CD4-positive, alpha-beta T cell treated with Interleukin-10 for 1 hour (primary cell): ENCODE measurements at places on chromosomes 16 and 17.

DNA sequence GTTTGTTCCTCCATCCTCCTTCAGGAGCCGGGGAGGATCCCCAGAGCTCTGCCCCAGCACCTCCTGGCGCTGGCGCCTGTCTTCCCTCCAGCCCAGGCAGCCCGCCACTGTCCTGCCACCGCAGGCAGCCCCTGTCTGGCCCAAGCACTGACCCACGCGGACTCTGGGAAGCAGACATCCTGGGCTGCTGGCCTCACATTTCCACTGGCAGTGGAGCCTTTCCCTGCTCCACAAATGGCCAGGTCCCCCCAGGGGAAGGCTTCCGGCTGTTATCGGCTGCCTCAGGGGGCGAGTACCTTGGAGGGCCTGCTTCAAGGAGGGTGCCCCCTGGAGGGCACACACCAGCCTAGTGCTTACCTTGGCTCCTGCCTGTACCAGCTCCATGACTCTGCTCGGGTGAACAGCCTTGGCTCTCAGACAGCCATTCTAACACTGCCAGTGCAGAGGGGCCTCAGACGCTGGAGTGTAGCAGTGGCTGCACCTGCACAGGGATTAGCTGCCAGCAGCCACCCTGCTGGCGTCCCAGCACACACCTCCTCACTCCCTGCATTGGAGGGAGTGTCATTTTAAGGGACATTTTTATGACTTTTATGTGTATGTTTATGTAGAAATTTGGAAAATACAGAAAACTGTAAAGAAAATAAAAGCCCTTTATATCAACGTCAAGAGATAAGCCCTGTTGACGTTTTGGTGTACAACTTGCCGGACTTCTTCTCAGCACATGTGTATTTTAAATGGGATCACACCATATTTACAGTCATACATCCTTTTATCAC, 21.0 kb downstream of the ACE start:
- DNase-seq = no peak

DNA sequence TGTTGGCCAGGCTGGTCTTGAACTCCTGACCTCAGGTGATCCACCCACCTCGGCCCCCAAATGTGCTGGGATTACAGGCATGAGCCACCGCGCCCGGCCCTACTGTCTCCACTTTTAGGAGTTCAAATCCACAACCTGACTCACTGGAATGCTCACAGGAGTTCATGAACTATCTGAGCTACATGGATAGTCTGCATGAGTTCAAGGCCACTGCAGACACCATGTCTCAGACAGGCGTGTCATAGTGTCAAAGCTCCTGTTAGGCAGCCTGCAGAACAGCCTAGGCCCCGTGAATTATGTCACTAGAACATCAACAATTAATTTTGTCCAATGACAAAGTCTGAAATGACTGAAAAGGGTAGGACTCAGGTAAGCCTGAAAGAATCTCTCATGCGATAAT, 38.3 kb upstream of the NDRG4 start:
- no peak for DNase-seq

DNA sequence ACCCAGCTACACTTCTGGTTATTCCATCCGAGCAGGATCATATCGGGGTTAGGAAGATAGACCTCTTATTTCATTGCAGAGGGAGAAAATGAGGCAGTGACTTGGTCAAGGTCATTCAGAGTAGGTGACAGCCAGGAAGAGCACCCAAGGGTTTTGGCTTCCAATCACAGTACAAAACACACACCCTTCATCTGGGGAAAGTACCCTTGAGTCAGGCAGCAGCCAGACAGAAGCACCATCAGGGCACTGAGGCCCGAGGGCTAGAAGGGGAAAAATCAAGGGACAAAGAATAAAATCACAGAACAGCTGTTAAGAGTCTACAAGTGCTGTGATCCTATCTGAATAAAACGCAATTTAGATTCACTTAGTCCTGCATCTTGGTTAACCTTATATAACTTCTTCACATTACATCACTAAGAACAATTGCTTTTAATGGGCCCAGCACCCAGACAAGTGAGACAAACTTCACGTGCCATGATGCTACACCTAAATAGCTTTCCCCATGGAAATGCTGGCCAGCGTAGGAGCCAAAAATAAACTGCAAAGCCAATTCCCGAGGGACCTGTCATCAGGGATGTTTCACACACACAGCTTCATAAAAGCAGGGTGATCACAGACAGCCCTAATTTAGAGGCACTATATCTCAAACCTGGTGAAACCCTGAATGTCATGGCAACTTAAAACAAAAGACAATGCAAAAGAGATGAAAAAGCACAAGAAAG, 4.9 kb downstream of the UBE2O start:
- DNase-seq = no peak

DNA sequence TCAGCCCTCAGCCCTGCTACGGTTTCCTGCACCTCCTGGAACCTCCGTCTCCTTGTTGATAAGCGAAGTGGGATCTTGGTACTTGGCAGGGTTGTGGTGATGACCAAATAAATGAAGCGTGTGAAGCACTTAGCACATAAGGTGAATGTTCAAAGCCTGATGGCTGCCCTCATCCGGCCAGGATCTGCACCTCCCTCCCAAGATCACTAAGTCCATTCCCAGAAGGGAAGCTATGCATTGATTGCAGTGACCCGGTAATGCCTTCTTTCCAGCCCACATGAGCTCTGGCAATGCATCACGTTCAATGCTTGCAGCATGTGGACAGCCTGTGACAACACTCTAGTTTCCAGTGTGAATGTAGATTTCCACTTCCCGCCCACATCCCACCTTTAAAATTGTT, 24.9 kb upstream of the RHOT1 start:
- DNase-seq = no peak

DNA sequence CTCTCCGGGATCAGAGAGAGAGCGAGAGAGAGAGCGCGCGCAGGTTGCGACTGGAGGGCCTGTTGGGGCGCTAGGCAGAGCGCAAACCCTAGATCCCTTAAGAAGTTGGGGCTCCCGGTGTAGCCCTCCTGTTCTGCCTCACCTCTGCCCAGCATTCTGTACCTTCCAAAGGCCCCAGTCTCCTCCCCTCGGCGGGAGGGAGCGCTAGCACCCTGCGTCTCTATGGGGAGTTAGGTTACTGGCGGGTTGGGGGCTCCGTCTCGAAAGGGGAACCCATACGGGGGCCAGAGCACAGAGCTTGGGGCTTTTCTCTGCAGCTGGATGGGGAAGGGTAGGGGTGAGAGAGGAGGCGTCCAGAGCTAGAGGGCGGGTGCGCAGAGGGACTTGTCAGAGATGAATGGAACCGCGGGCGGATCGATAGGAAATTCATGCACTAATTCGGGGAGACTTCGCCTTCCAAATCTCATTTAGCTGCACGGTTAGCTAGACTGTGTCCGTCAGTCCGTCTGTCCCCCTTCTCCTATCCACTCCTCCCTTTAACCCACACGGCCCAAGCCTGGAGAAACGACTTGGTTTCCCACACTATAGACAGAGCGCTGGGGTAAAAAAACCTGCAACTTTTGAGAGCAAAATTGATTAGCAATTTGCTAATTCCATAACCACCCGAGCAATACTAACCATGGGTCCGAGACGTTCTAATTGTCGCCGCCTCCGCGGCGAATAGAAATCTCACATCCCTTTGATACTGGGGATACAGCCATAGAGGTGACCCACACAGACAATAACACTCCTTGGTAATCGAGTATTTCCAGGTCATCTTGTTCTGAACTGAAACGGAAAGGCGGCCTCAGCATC, 693 bp upstream of the HOXB4 start:
- DNase-seq = no peak

DNA sequence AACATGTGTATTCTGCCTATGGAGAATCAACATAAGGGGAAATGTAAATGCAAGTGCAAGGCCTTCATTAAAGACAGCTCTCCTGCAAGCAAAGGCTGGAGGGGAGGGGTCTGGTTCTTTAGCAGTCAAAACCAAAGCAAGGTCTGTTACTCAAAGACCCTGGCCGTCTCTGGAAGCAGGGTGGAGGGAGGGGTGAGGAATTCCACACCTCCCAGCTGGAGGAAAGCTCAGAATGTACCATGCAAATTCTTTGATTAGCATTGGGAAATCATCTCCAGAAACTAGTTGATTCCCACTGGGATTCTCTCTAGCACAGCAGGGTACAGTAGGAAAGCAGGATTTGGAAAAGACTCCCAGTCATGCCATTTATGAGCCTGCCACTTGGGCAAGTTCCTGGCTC, 77.3 kb upstream of the ASIC2 start:
- no peak for DNase-seq

DNA sequence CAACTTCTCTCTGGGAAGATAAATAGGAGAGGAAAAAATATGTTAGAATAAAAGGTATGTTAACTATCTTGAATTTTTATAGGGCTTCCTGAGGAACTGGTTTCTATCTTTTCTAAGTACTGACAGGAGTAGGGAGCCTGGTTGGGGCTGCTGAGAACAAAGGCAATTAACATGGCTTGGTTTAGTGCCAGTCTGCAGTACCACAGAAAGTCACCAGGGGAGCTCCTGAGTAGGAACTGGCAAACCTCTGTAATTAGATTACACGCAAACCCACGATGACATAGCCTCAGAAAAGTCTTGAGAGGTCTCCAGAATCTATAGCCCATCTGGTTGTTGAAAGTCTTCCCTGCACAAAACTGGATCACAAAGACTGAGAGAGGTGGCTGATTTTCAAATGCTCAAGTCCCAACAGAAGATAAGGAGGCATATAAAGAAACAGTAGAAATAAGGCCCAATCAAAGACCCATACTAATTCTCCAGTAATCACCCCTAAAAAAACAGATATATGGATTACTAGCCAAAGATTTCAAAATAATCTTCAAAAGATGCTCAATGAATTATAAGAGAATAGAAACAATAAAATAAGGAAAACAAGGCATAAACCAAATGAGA, 11.7 kb upstream of the CNTNAP4 start:
- no peak for DNase-seq

GRCh38 chr17:81101614-81102306, 63.5 kb upstream of the PVALEF start:
- peak; percentile 91 for DNase-seq

DNA sequence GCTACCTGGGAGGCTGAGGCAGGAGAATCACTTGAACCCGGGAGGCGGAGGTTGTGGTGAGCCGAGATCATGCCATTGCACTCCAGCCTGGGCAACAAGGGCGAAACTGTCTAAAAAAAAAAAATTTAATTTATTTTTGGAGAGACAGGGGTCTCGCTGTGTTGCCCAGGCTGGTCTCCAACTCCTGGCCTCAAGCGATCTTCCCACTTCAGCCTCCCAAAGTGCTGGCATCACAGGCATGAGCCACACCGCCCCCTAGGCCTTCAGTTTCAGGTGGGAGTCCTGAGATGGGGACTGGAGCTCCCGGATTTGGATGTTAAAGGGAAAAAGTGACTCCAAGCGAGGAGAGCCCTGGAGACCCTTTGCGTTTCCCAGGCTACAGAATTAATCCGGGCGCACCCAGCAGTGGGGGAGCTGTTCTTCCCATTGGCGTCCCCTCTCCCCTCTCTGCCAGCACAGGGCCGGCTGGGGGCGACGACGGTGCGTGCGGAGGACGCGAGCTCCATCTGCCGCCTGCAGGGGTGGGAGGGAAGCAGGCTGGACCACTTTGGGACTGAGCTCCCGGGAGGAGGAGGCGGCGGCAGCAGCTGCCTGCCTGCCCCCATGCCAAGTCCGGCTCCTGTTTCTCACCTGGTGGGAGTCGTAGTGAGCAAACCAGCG, 49.3 kb upstream of the USP7 start:
- DNase-seq = no peak

GRCh38 chr17:57369509-57369945, 113.2 kb downstream of the MSI2 start:
- no peak for DNase-seq

DNA sequence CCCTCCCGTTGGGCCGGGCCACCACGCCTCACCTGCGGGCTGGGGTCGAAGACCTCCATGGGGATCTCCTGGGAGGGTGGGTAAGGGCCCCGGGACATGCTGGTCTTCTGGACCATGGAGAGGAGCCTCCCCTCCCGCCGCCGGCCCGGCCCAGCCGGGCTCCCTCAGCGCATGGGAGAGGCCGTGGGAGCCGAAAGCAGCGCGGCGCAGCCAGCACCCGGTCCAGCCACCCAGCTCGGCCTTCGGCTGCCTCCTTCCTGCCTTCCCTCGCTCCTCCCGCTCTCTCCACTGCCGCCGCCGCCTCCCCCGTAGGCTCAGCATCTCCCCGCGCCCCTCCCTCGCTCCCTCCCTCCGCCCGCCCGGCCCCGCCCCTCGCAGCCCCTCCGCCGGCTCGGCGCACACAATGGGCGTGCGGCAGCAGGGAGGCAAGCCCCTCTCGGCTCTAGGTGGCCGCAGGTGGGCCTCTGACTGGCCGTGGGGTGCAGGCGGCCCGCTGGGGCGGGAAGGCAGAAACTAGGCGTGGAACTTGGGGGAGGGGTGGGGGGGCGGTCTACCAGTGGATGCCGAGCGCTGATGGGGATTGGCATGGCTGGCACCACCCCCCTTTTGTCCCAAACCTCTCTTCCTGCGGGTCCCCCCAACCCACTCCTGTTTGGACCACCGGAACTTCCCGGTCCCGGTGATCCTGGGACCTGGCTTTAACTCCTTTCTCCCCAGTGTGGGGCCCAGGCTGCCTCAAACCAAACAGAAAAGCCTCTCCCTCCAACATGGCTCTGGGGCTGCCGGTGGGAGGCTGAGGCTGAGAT, at the start of gene CACNB1:
CACNB1 (minus strand) TSS at position 290 of the 806 bp plus-strand sequence; CDS start at position 116, 174 bp downstream.
- DNase-seq = peak; percentile 72

DNA sequence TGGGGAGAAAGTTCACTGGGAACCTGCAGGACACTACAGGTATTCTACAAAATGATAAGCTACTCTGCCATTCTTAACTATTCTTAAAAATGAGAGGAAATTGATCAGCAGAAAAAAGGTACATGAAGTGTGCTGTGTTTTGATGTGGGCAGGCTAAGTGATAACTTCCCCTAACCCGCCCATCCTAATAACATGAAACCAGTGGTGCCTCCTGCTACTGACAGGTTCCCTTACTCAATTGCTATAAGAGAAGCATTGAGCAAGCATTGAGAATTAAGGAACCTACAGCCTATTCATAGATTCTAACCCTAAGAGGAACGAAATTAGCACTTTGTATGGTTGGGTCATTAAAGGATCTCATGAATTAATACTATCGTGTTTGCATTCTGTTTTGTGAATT, 18.9 kb downstream of the XYLT1 start:
- DNase-seq = peak; percentile 46

DNA sequence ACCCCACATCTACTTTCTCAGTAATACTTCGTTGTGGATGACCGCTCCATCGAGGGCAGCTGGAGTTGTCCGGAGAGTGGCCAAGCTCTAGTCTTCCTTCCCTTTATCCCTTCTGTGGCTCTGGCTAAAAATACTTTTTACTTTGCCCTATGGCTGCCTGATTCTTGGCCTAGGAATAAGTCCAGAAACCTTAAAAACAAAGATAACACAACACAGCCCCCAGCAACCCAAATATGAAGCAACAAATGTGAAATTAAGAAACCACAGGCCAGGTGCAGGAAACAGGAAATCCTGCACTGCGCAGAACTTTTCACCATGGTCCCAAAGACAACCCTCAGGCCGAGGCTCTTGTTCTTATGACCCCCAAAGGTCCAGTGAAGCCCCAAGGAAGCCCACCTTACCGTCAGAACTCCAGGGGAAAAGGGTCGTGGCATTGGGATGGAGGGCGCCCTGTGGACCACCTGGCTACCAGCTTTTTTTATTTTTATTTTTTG, 26.0 kb downstream of the TK2 start:
- peak; percentile 64 for DNase-seq
